ENCODE measurements at places on chromosomes 3 and 15. TPM values are rescaled to one million over a fixed set of nuclear protein-coding genes. Genes with fewer than 3 reads are reported as not detected.

- no peak for DNase-seq
Observed at GRCh38 chr3:38826001-38826400, 10.0 kb upstream of the SCN10A start.

DNA sequence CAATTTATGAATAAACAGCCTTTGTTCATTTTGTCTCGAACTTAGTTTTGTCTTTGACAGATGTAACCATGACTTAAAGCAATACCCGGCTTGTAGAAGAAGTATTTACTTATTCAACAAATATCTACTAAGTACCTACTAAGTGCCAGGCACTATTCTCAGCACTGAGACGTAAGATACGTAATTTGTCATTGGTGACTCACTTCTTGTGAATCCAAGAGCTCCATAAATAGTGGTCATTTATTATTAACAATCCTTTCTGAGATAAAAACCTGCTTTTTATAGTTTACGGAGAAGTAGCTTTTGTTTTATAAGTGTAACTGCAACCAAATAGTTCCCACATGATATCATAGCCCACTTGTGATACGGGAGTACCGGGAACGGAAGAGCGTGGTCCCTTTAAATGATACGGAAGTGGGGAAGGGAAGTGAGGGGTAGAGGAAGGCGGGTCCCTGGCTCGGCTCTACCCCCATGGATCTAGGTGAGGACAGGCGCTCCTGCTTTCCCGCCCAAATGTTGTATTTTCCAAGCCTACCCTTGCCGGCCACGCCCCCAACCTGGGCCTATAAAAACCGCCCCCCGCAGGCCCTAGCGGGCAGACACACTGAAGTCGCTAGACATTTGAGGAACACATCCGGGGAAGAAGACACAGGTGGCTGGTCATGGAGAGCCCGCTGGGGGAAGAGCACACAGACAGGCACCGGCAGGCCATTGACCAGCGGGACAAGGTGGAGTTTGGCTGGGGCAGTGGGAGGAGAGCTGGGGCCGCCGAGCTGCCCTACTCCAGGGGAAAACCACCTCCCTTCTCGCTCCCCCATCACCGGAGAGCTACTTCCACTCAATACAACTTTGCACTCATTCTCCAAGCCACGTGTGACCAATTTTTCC is at the start of gene SAMMSON:
TSS of gene SAMMSON (plus strand) at position 594 of the 888 bp plus-strand sequence.
- peak; percentile 99 for DNase-seq

GRCh38 chr15:56244038-56244810 is 545 bp upstream of the RFX7 start:
- peak; percentile 80 for DNase-seq

- DNase-seq = no peak
Observed at GRCh38 chr3:65678516-65678915, 360.2 kb downstream of the MAGI1 start.

DNA sequence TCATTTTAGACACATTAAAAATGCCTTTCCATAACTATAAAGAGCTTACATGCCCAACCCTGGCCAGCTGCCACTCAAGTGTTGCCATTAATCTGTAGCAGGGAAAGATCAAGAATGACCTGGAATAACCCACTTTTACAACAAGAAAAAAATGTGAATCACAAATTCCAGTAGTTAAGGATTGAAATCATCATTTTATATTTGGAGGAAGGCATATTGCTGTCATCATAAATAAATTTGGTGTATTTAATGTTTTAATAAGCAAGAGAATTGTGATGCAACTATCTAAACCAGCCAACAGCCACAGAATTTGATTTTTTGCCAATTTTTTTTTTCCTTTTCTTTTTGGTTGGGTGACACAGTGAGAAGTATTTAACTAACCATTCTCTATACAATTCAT is 240.0 kb upstream of the SEMA6D start:
- no peak for DNase-seq

DNA sequence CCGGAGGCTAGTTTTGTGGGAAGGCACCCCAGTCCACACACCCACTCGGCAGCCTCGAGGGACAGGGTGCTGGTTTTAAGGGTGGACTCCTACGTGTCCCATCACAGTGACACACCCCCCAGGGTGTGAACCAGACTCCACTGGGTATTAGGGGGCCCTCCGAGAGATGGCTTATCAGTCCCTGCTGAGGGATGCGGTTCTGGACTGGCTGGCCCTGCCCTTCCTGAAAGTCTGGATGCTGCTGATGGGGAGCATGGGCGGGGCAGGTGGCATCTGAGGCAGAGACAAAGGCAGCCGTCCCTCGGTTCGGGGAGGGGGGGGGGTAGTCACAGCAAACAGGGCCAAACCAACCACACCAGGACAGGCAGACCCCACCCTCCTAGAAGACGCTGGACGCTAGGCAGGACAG is 939 bp upstream of the ULK3 start:
- no peak for DNase-seq

DNA sequence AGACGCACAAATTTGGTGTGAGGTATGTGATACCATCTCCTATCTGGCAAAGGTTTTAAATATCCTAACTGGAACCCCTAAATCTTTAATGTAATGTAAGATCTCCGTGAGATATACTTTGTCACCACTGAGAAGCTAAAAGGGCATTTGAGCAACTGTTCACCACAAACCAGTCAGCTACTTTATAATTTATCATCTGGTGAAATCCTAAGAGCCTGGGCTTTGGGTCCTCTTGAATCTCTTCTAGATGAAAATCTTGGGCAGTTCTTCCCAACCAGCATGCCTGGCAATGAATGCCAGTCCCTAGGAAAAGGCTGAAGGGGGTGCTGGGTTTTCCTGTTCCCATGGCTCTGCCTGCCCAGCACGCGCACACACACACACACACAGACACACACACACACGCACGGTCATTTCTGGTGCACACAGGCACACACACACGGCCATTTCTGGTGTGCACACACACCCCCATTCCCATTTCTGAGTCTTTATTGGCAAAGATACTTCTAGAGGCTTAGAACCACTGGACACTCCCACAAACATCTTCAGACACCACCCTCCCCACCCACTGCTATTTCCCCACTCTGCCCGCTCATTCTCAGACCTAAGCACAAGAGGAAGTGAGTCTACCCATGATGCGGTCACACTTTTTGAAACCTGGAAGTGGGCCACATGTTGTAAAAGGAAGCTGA is 72.6 kb downstream of the MYO1E start:
- DNase-seq = peak; percentile 72

DNA sequence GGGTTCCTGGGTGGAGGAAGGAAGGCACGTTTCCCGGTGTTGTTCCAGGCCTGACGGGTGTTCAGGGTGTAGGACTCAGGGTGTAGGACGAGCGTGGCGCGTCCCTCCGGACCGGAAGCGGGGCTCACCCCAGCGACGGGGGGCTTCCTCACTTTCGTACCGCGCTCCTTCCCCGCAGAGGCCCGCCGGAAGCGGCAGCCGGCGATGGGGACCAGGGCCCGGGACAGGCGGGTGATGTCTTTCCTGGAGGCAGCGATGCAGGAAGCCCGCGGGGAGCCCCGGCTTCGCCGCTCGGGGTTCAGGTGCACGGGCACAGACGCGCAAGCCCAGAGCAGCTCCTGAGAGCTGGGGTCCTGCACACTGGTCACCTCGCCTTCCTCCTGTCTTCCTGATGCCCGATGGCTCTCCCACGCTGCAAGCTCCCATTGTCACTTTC is 13.4 kb downstream of the FOXL2NB start:
- DNase-seq = no peak

GRCh38 chr15:68309024-68309423 is 31.5 kb downstream of the FEM1B start:
- no peak for DNase-seq

- peak; percentile 52 for DNase-seq
Observed at GRCh38 chr3:171516765-171517164, 56.6 kb upstream of the TNIK start.

DNA sequence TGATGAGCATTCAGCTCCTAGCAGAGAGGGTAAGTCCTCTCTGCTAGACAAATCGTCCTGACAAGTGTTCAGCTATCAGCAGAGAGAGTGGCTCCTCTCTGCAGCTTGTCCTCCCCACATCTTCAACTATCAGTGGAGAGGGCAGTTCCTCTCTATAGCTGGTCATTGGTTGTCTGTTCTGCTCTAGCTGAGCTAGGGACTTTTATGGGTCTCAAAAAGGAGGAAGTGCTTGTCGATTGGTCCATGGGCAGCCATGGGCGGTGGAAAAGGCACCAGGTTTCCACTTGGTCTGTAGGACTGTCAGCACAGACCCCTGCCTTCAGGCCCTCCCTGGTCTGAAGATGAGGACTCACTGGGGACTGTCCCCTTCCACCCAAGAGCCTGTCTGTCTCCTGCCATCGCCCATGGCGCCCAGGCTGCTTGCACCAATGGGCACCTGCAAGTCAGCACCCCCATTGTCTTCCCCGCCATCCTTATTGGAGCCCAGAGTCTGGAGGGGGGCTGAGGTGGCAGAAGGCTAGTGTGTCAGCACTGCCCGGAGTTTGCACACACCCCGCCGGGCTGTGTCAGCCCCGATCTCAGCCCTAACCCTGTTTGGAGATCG is 264.7 kb downstream of the ZBBX start:
- DNase-seq = no peak

DNA sequence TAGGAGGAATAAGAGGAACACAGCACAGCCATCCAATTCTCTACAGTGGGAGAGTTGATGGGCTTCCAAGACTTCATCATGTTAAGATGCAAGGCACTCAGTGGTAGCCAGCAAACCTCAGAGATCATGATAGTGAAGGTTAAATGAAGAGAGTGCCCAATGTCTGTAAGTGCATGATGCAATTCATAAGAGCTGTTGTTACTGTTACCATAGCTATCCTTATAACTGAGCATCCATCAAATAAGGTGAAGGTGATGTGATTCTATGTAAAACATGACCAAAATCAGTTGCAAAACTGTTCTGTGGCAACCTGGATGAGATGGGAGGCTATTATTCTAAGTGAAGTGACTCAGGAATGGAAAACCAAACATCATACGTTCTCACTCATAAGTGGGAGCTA is 289.7 kb downstream of the MAGI1 start:
- DNase-seq = no peak

- DNase-seq = no peak
Observed at GRCh38 chr15:85755942-85756341, 38.8 kb downstream of the KLHL25 start.

GRCh38 chr3:64837126-64837738 is 149.4 kb upstream of the ADAMTS9 start:
- DNase-seq = no peak

DNA sequence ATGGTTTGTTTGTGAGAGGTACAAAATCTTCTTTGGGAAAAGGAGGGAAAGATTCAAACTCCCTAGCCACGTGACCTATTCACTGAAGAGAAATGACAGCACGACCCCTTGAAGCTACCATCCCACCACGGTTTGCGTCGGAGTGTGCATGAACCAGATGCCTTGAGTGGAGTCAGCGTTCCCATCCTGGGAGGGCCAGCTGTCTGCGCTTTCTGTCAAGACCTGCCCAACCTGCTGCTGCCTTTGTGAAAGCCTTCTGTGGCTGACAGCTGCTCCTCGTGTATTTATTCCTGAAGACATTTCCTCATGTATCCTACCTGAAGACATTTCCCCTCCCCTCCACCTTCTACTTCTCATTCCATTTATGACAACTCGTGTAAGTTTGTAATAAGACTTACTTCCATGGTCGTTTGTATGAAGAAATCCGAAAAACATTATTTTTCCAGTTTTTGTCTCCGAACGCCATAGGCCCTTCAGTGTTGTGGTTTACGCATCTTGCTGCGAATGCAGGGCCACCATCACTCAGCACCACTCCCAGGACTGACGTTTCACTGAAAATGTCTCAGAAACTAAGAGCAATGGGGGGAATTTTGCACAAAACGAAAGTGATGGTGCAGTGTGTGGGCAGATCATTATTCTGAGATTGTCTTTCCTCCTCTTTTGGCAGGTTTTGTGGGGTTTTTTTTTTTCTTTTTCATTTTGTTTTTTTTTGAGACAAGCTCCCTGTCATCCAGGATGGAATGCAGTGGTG is 18.9 kb downstream of the EBLN2 start:
- DNase-seq = no peak

DNA sequence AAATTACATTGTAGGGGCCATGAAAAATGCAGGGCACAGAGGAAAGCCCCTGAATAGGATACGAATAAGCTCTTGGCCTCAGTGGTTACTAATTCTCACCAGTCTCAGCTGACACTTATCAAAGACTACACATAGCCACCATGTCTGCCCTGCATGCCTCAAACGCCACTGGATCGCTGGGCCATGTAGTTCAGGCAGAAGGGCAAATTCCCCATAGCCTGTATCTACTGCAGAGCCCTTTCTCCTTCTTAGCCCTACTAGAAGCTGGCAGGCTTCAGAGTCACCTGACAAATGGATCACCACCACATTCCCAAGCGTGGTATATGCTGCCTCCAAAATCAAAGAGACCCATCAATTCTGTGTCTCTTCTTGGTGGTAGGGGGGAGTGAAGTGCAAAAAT is 177.4 kb downstream of the MINAR1 start:
- no peak for DNase-seq

DNA sequence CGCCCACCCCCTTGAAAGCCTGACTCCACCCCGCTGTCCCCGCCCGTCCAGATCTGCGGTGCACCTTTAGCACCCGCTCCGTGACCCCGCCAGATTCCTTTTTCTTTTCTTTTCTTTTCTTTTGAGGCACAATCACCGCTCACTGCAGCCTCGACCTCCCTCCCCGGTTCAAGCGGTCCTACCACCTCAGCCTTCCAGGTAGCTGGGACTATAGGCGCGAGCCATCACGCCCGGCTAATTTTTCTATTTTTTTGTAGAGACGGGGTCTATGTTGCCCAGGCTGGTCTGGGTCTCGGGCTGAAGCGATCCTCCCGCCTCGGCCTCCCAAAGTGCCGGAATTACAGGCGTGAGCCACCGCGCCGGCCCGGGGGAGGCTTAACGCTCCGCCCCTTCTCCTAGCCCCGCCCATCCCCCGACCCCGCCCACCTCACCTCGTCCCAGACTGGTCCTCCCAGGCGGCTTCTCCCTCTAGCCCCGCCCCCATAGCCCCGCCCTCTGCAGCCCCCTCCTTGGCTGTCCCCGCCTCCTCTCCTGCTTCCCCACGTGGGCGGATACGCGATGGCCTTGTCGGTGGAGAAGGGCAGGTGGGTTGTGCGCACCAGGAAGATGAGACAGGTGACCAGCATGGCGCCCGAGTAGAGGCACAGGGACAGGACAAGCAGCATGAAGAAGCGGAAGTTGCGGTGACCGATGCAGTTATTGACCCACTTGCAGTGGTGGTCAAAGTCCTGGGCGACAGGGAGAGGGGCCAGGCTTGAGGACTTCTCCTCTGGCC is 3.2 kb downstream of the ZDHHC19 start:
- DNase-seq = peak; percentile 74

DNA sequence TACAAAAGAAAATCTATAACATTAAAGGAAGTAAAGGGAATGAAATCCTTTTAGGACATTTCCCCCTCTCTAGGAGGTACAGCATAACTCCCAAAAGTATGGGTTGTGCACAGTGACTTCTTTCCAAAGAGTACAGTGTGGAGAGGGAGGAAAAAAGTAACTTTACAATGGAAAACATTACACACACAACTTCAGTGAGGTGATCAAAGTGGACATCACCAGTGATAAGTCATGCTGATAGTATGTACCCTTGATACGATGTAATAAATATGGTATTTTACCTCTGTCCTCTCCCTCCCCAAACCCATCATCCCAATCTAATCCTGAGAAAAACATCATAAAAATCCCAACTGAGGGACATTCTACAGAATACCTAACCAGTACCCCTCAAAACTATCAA is 10.8 kb downstream of the PLD1 start:
- no peak for DNase-seq

The OIP5 gene
- 12.8 TPM for total RNA-seq

The HESX1 gene
- total RNA-seq = 0.53 TPM

The MOBP gene
- not detected for total RNA-seq

The TTLL13 gene
- total RNA-seq = not detected

The TAMM41 gene
- 7.1 TPM for total RNA-seq

The SLC2A2 gene
- not detected for total RNA-seq

The GOLGA8Q gene
- total RNA-seq = 0.13 TPM

The FYTTD1 gene
- 76.8 TPM for total RNA-seq

The DPH3 gene
- total RNA-seq = 29.3 TPM

The GREM1 gene
- total RNA-seq = under 0.01 TPM

The GNB5 gene
- total RNA-seq = 24.1 TPM

The CLDN18 gene
- not detected for total RNA-seq

Data from SK-MEL-5 (cell line).